Fibroblast of lung (primary cell): ENCODE measurements at places on chromosomes 2 and 18.

- DNase-seq: no peak
Observed at GRCh38 chr2:65885266-65885665, 452.9 kb upstream of the SPRED2 start.

GRCh38 chr2:75276093-75277029 is 77.0 kb upstream of the TACR1 start:
- DNase-seq: peak; percentile 26

- no peak for DNase-seq
Observed at GRCh38 chr2:216379977-216380376, 7.7 kb upstream of the MARCHF4 start.

- peak; percentile 33 for DNase-seq
Observed at GRCh38 chr2:157185476-157186227, 71.9 kb upstream of the GALNT5 start.
